ENCODE measurements at places on chromosomes 16 and 17.
A peak's percentile ranks its signal among the peaks of the same experiment; 100 is the strongest.

DNA sequence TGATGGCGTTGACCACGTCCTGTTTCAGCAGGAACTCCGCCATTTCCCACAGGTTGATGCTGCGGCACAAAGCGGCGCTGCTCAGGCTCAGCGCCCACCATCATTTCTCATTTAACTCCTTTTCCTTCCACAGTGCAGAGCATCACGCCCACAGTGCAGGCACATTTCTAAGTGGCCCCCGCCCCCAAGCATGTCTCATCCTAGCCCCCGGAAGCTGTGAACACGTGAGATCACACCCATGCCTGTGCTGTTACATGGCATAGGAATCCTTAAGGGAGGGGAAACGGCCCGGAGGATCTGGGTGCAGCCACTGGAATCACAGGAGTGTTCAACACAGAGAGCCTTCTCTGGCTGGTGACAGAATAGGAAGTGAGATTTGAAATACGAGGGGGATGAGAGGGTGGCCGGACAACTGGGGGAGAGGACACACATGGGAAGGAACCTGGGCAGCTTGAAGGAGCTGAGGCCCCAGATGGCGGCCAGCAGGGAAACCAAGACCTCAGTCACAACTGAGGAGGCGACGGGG, 4.7 kb downstream of the NAGPA start:
- DNase-seq, result no peak

DNA sequence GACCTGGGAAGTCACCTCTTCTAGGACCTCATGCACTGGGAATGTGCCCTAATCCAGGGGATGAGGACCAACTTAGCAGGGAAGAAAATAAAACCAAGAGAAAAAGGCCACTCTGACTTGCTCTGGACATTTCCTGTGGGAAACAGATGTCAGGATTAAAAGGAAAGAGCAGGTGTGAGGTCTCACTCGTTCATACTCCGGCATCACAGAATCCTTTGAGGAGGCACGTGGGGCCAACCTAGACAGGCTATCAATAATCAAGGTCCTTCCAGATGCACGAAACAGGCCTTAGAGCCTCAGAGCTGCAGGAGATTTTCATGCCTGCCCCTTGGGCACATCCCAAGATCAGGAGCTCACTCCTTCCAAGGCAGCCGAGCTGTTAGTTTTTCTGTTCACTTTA, 321.5 kb upstream of the CCL2 start:
- no peak for DNase-seq

- no peak for DNase-seq
Observed at GRCh38 chr17:57006040-57006439, 28.1 kb downstream of the SCPEP1 start.

GRCh38 chr17:60153606-60154390, 4.0 kb downstream of the CA4 start:
- DNase-seq, result peak; percentile 56

DNA sequence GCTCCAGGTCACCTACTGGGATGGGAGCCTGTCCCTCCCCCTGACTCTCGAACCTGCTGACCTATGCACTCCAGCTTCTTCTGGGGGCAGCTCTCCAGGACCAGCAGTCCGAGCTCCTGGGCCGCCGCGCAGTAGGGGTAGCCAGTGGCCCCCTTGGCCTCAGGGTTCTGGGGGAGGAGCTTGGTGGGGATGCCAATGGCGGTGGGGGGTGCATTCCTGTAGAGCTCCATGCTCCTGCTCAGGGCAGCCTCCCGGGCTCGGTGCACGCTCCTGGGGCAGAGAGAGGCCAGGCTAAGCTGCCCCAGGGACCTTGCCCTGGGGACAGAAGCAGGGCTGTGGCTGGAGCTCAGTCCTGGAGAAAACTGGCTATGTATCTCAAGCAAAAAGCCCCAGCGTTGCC, 7.7 kb upstream of the SPATA2L start:
- DNase-seq, result no peak

GRCh38 chr17:43983196-43983514, 21.3 kb upstream of the NAGS start:
- DNase-seq, result no peak

DNA sequence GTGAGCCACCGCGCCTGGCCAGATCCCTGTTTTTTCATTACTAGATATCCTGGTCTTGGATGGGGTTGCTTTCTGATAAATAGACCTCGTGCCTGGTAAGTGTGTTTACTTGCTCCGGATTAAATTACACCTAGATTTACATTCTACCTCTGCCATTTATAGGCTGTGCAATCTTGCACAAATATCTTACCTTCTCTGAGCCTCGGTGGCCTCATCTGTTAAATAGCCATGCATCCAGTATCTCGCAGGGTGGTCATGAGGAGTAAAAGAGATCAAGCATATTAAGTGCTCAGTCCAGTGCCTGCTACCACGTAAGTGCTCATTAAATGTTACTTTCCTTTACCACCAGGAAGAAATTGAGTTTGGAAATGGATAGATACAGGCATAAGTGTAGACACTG, 98.4 kb downstream of the BMERB1 start:
- no peak for DNase-seq

DNA sequence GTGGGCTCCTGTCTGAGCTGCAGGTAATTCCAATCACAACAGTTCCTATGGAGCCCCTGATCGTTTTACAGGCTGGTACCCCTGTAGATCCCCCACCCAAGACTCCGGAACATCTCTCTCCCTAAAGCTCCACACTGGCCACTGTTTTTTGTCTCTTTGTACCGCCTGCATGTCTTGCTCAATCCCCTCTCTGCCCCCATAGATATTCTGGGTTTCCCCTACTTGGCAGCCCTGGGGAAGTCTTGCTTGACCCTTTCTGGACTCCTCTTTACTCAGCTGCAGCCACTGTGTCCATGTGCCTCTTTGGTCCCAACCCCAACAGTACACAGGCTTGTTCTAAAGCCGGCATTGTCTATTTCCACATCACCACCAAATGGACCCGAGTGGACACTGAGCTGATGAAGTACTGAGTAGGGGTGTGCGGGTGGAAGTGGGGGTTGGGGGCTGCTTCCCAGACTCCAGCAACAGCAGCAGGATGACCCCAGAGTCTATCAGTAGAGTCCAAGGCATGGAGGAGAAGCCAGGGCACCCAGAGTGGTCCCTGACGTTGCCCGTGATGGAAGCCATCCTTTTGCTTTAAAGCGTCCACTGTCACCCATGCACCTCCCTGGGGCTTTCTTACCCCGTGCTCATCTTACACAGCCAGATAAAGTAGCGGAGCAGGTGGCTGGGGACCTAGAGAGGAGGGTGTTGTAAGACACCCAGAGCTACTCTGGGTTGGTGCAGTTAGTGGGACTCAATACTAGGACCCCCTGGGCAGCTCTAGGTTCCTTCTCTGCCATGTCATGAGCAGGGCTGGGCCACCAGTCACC, 6.4 kb downstream of the CD300LB start:
- no peak for DNase-seq
